ENCODE measurements at places on chromosomes 2 and 18. TPM values are rescaled to one million over a fixed set of nuclear protein-coding genes. Genes with fewer than 3 reads are reported as not detected.
A peak's percentile ranks its signal among the peaks of the same experiment; 100 is the strongest.

DNA sequence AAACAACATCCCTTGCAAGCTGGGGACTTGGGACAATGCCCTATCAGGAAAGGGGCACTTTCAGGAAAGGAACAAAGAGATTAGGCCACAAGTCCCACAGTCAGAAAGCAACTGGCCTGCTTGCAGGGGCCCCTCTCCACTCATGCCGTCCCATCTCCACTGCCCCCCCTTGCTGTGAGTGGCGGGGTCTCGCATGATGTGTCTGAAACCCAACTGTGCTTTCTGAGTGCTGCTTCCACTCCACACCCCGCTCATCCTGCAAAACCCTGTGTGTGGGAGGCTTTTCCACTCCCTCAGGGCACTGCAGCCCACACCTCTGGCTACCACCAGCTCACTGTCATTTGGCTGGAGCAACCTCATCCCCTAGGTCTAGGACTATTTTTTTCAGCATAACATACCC, 7.9 kb downstream of the HS6ST1 start:
- DNase-seq, result no peak

Gene CFAP221
- polyA plus RNA-seq, result 13.4 TPM

DNA sequence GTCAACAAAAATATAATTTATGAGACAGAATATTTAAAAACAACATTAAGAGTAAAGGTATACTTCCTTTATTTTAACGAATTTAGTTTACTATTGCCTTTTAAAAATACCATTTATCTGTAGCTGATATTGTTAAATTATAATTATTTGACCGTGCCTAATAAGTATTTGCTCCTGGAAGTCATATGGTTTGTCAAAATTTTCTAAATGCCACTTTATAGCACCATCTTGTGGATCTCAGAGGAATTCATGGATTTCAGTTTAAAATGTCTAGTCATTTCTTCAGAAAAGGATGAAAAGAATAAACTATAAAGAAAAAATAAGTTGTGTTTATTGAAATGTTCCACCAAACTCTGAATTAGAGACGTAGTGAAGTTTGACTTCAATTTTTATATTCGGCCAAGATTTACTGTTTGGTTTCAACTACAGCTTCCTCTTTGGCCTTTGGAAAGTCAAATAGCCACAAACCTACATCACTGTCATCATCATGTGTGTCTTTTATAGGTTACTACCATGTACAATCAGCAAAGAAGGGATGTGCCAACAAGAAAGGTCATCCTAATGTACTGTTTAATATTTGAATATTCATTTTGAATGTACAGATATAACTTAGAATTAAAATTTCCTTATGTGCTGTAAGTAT, 10.3 kb upstream of the FTCDNL1 start:
- no peak for DNase-seq

- peak; percentile 9 for DNase-seq
Observed at GRCh38 chr2:199019898-199020507, 437.7 kb downstream of the SATB2 start.

Gene POLR1A
- polyA plus RNA-seq, result 17.9 TPM

Gene ICOS
- polyA plus RNA-seq, result not detected

- no peak for DNase-seq
Observed at GRCh38 chr2:148023861-148024260, 3.0 kb downstream of the MBD5 start.

- no peak for DNase-seq
Observed at GRCh38 chr2:108348816-108349570, 28.8 kb upstream of the SULT1C4 start.

- no peak for DNase-seq
Observed at GRCh38 chr2:57878171-57878865, 168.3 kb upstream of the VRK2 start.

DNA sequence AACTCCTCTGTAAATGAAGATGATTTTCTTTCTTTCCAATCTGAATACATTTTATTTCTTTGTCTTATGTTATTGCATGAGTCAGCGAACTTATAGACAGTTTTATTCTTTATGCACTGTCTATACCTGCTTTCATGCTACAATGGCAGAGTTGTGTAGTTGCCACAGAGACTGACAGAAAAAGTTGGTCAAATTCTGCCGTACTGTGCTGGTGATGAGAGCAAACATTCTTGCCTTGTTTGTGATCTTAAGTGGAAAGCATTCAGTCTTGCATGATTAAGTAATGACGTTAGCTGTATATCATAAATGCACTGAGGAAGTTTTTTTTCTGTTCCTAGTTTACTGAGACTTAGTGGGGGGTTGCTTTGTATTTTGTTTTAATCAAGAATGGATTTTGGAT, 32.9 kb downstream of the ZC3H15 start:
- DNase-seq, result no peak

Gene ACTR1B
- 40.0 TPM for polyA plus RNA-seq

- peak; percentile 65 for DNase-seq
Observed at GRCh38 chr18:55588111-55588869, at the start of gene TCF4. TSS of gene TCF4 (minus strand) at chr18:55588192. CDS start at chr18:55587116, 1,076 bp downstream.

GRCh38 chr2:151947813-151948165, 119.6 kb upstream of the ARL5A start:
- DNase-seq, result no peak

GRCh38 chr18:39685303-39685902, 2119.8 kb upstream of the CELF4 start:
- no peak for DNase-seq

GRCh38 chr2:238638982-238639628, 208.8 kb upstream of the TWIST2 start:
- DNase-seq, result no peak

DNA sequence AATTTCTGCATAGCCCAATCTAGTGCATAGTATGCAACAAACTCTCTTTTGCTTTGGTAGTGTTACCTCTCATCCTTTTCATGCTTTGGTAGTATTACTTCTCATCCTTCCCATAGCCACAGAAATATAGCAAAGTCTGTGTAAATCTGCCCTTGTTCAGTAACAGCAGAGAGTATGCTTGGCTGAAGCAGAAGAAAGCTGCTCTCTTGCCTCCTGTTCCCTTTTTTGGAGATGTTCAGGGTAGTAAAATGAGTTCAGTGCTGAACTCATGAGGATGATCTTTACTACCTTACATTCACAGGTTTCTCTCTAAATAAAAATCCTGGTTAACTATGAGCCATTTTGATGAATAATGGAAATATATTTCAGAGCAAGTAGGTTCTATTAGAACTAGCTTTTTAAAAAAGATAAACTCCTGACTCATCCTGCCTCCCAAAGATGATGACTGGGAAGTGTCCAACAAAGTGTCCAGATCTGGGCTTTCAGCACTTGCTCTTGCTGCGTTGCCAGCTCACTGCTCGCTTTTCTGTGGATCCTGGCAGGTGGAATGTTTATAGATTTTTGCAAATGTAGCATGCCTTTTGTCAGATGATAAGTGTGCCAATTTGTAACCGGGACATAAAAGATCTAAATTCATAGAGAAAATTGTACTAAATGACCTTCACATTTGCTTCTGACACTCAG, 29.4 kb upstream of the CHMP3 start:
- DNase-seq, result no peak

DNA sequence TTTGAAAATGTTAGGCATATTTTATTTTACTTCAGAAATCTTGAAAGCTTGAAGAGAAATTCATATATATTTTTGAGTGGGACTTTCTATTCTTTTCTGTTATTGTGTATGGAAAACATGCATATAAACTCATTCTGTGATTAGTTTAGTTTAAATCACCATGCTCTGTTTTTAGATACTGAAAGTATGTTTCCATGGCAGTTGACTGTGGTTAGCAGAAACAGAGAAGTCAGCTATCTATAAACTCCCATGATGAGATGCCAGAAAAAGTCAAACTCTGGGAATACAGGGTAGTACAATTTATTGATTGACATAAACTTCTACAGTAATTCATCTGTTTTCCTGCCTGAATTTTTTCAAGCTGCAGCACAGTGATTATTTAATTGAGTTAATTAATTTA, 905.3 kb upstream of the VRK2 start:
- DNase-seq, result no peak

DNA sequence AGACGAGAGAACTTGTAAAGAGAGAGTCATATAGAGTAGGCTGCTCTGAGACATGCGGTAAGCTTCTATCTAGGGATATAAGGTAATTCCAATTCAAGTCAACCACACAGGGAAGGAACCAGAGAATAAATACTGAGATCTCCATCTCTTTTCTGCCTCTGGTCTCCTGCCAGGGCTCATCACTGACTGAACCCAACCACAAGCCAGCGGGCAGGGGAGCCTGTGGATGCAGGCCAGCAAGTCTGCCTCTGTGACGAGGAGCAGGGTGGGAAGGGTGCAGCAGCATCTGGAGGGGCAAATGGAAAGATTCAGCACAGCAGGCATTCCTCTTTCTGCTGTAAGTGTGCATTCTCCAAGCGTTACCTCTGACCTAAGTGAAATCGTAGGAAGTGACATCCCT, 82.2 kb downstream of the ICOS start:
- DNase-seq, result no peak

Gene KCNS3
- 35.8 TPM for polyA plus RNA-seq

- DNase-seq, result no peak
Observed at GRCh38 chr2:39033980-39034379, 86.9 kb downstream of the SOS1 start.

DNA sequence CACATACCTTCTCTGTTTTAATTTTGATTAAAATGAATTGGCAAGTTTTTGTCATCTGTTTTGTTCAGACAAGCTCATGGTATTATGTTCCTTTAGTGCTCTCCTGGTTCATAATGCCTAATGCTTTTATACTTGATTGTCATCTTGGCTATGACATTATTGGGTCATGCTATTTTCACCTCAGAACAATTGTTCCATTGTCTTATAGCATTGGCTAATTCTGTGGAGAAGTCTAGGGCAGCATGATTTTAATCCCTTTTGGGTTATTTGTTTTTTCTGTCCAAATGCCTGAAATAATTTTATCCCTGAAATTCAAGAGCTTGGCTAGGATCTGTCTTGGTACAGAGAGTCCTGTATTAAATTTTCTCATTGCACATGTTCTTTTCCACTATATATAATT, 83.8 kb upstream of the CCDC85A start:
- DNase-seq, result no peak

Data from right lung (tissue), 10 donors.